ENCODE measurements at places on chromosomes 7 and 10.

- no peak for DNase-seq
Observed at GRCh38 chr7:151783958-151784575, 92.8 kb downstream of the PRKAG2 start.

- DNase-seq: no peak
Observed at GRCh38 chr10:4576206-4576605, 249.8 kb upstream of the AKR1E2 start.

- DNase-seq: no peak
Observed at GRCh38 chr10:112369495-112370423, 4.2 kb upstream of the ACSL5 start.

GRCh38 chr10:24034571-24034970 lies 174.4 kb upstream of the KIAA1217 start:
- no peak for DNase-seq

DNA sequence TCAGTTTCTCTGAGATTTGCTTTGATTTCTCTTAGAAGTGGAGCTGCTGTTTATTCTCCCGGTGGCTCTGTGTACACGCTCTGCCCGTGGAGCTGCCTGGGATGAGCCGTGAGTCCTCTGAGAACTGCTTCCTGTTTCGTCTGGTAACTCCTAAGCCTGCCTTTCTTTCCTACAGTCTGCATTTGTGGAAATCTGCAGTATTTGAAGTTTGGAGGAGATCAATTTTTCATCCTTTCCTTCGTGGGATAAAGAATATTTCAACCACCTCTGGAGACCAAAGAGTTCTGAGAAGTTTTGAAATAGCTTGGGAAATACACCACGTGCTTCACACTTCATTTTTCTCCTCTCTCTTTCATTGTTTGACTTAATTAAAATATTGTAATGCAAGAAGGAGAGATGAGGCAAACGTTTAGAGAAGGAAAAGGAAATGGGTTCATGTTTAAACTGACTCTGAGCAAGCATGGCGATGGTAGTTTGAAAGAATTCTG lies 311.9 kb downstream of the LRMDA start:
- no peak for DNase-seq

- DNase-seq: no peak
Observed at GRCh38 chr7:46982928-46983327, 599.0 kb downstream of the TNS3 start.

GRCh38 chr7:142961973-142962926 lies at the start of gene KEL:
Gene KEL, minus strand, starts transcription at chr7:142962363. Its CDS starts 157 bp downstream, at chr7:142962206.
- DNase-seq: no peak

DNA sequence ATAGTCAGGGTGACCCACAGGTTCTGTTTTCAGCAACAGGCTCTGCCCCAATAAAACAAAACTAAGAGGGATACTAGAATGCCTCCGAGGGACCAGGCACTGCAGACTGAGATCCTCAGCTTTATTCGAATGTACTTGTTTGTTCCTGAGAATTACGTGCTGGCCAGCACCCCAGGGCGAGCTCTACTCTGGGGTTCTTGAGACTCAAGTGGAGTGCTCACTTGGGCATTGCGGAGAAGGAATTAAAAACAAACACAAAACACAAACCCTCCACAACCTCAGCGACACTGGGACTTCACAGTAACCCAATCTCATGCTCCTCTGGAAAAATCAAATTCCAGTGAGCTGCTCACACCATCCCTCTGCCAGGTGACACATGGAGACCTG lies 250.7 kb downstream of the TNS3 start:
- DNase-seq: no peak

Data from iris pigment epithelial cell (primary cell).